Activated naive CD4-positive, alpha-beta T cell (primary cell): ENCODE measurements at places on chromosomes 6 and 20.

DNA sequence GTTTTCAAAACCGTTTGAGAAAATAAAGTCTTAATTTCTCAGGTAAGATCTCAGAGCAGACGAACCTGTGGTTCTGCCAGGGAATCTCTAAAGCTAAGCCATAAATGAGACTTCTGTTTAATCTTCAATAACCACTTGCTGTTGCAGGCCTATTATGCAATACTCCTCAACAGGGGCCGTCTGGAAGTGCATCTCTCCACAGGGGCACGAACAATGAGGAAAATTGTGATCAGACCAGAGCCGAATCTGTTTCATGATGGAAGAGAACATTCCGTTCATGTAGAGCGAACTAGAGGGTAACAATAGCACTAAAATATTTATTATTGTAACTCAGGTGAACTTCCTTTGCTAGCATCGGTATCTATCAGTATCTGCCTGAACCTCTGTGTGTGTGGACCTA is 223.7 kb downstream of the ARHGAP18 start:
- DNase-seq: no peak

DNA sequence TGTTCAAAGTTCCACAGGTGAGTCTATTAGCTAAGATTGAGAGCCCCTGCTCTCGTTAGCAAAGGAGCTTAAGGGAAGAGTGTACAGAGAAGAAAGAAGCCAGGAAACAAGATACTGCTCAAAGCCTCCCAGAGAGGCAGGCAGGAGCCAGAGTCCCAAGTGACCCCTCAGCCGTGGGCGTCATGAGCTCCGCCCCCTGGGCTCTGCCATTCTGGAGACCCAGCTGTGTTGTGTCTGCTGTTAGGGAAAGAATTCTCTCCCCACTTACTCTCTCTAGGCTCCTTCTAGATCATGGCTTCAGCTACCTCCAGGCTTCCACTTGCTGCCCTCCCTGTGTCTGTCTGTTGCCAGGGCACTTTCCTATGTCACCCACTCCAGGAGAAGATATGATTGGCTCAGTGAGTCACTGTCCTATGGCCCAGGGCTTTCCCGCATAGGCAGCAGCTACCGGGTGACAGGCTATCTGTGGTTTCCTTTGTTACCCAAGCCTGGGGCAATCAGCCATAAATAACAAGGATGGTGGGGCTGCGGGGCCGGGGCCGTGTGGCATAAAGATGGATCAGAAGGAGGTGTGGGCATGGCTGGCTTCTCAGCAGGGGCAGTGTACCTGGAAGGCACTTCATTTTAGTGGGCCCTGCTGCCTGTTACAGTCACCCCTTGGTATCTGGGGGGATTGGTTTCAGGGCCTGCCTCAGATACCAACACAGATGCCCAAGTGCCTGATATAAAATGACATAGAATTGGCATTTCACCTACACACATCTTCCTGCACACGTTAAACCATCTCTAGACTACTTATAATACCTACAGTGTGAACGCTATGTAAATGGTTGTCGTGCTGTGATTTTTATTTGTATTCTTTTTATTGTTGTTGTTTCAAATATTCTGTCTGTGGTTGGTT is 118.9 kb downstream of the ARMC2 start:
- DNase-seq: no peak

- DNase-seq: no peak
Observed at GRCh38 chr6:22852101-22852500, 282.7 kb downstream of the HDGFL1 start.

DNA sequence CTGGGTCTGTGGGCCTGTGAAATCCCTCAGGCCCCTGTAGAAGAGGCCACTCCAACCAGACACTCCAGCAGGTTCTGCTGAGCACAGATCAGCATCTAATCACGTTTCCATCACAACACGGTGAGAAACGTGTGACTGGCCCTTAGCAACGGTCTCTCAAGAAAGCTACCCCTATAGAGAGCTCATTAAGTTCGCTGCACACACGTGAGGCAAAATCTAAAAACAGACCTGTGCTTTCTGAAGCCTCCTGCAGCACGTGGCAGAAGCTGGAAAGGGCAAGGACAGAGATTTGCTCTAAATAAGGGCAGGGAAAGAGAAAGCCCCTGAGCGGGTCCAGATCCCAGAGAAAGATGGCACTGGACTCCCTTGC is 56.5 kb downstream of the GPR6 start:
- DNase-seq: no peak

GRCh38 chr6:135250751-135251497 is 69.8 kb downstream of the MYB start:
- no peak for DNase-seq

- DNase-seq: no peak
Observed at GRCh38 chr20:56412949-56413348, 889 bp downstream of the CASS4 start.

GRCh38 chr6:75775219-75775618 is 26.2 kb downstream of the MYO6 start:
- DNase-seq: no peak

DNA sequence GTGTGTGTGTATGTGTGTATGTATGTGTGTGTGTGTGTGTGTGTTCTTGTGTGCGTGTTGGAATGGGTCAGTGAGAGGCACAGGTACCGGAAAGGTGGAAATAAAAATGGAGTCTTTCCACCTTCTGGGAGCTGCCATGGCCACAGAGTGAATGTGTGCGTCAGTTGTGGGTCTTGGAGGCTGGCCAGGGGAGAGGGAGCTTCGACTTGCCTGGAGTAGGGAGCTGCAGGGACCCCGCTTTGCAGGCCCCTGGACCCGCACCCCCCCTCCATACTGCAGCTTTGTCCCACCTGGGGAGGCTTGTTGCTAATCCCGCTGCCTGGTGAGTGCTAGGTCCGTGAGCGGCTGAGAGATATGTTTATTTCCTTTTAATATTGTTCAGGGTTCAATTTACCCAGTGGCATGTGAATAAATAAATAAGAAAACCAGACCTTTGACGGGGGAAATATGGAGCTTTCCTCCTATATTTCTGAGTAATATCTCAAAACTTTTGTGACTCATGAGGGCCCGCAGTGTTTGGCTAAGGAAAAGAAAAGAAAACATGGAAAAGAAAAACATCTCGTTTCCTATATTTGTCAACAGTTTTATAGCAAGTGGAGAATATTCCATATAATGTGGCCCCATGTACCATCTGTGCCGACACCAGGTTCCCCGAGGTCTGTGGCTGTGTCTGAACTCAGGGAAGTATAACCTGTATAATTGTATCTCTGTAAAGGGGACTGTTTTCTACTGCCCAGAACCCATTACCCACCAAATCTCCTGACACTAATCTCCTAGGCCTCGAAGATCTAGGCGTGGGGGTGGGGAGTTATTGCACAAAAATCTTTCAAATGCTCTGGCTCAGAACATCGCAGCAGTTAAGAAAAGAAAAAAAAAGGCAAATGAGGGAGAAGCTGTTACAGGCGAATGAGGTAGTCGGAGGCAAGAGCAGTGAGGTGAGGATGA is 24.6 kb upstream of the CCDC167 start:
- DNase-seq: no peak

- no peak for DNase-seq
Observed at GRCh38 chr20:47857569-47858464, 72.5 kb upstream of the SULF2 start.

- no peak for DNase-seq
Observed at GRCh38 chr6:161434921-161435747, 161.3 kb upstream of the AGPAT4 start.

GRCh38 chr6:20234136-20234535 is 21.9 kb upstream of the MBOAT1 start:
- DNase-seq: no peak

- no peak for DNase-seq
Observed at GRCh38 chr20:9043364-9043763, 25.5 kb upstream of the PLCB4 start.

GRCh38 chr6:33828764-33829731 is 25.2 kb upstream of the MLN start:
- DNase-seq: no peak

DNA sequence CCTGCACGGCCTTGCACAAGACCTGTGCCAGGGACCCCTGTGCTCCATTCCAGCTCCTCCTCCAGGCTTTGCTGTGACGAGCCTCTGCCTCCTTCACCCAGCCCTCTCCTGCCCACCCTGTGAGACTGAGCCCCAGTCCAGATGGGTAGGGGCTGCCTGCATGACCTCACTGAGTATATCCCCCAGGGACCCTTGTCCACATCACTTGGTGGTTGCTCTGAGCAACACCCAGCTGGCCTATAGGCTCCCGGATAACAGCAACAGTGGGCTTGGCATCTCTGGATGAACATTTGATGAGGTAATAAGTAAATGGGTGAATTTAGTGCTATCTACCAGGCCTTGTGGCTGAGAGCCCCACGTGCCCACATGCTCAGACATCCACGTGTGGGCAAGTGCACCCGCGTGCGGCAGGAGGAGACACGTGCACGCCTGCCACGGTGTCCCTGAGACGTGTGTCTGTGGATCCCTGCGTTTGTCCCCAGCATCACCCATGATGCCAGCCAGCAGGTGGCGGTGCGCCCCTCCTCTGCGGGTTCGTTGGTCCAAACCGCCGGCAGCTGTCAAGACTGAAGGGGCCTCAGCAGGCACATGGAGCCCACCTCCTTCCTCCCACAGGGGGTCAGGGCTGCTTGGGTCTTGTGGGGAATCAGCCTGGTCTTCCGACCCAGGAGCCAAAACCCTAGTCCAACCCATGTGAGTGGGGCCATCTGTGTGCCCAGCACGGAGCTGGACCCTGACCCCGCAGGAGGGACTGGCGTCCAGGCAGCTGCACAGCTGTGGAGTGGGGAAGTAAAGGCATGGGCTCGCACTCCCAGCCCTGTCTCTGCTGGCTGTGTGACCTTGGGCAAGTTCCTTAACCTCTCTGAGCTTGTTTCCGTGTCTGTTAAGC is 45.9 kb downstream of the FGD2 start:
- peak; percentile 56 for DNase-seq

DNA sequence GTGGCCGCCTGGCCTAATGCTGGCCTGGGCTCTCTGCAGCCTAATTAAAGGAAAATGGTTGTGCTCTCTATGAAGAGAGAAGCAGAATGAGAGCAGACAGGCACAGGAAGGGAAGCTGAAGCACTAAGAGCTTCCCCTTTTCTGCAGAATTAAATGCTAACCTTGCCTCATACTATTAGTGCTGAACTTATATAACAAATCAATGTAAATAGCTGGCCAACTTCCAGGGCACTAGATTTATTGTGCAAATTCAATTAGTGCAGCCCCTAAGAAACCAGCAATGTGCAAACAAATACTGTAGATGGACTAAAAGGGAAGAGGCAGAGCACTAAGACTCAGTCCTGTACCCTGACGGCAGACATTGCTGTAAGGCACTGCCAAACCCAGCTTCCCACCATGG is 36.1 kb upstream of the INSM1 start:
- no peak for DNase-seq
